ENCODE measurements at places on chromosomes 16 and 17.

DNA sequence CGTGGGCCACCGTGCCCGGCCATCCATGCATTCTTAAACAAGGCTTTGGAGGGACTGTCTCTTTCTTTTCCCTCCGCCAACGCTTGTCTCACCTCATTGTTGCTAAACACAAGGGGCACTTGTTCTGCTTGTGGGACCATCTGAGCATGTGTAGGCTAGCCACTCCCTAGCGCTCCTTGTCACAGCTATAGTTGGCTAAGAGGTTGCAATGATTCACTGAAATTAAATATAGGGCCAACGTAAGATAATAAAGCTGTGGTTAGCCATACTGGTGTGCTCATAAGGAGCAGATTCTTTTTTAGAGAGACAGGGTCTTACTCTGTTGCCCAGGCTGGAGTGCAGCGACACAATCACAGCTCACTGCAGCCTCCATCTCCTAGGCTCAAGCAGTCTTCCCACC is 41.2 kb downstream of the KIAA0513 start:
- DNase-seq: no peak

- DNase-seq: no peak
Measured at GRCh38 chr17:60712675-60713074, 35.0 kb downstream of the BCAS3 start.

- no peak for DNase-seq
Measured at GRCh38 chr16:81708266-81709015, 70.7 kb upstream of the PLCG2 start.

DNA sequence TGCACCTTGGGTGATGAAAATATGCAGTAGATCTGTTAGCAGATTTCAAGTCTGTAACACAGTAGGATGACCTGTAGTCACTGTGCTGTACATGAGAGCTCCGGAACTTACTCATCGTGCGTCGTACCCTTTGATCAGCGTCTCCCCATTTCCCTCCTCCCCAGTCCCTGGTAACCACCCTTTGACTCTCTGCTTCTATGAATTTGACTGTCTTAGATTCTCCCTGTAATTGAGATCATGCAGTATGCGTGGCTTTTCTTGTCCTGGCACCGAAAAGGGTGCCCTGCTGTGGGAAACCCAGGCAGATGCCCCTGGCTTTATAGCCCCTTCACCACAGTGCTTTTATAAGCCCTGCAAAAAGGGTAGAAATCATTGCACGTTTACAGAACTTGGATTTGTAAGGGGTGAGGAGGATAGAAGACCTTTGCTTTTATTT is 20.5 kb downstream of the CLEC16A start:
- DNase-seq: peak; percentile 29

GRCh38 chr17:32494621-32495358 is 8.0 kb downstream of the CDK5R1 start:
- DNase-seq: no peak

GRCh38 chr17:75591722-75592302 is 4.2 kb downstream of the MYO15B start:
- no peak for DNase-seq

- DNase-seq: no peak
Measured at GRCh38 chr16:2523801-2524231, 3.6 kb downstream of the AMDHD2 start.

All from stimulated activated CD4-positive, alpha-beta T cell treated with anti-CD3 and anti-CD28 coated beads, Interleukin-12 subunit alpha, Interleukin-12 subunit beta, amount 100 ng/mL, for 24 hours (primary cell).